ENCODE measurements at places on chromosomes 6 and 20. TPM values are rescaled to one million over a fixed set of nuclear protein-coding genes. Genes with fewer than 3 reads are reported as not detected.

Gene CST1
- total RNA-seq: not detected

Gene KCNQ2
- total RNA-seq: not detected

Gene GSTA2
- not detected for total RNA-seq

Gene RSPH9
- not detected for total RNA-seq

Gene C2
- 7.0 TPM for total RNA-seq

Gene NKAIN2
- total RNA-seq: 0.37 TPM

Gene PKIB
- 1.4 TPM for total RNA-seq

Gene PI16
- not detected for total RNA-seq

Gene LY6G5C
- total RNA-seq: 2.7 TPM

Gene CDC40
- 14.6 TPM for total RNA-seq

Gene HLA-DPA1
- 0.68 TPM for total RNA-seq

Gene C6orf15
- total RNA-seq: 1.2 TPM

Gene OPRM1
- not detected for total RNA-seq

Gene BPIFB2
- not detected for total RNA-seq

Gene PPP1R14C
- total RNA-seq: not detected

Gene CRYBG1
- 2.2 TPM for total RNA-seq

Gene MRAP2
- 7.0 TPM for total RNA-seq

Gene TCP11
- not detected for total RNA-seq

Gene HDGFL1
- not detected for total RNA-seq

Gene SUPT3H
- total RNA-seq: 3.4 TPM

Gene FAXC
- total RNA-seq: 3.0 TPM

Gene COL11A2
- total RNA-seq: 0.96 TPM

Gene CYP39A1
- total RNA-seq: 0.24 TPM

Gene SLC13A3
- total RNA-seq: 0.59 TPM

Gene CRIP3
- total RNA-seq: 0.78 TPM

Gene CASS4
- total RNA-seq: 48.0 TPM

Gene THBS2
- total RNA-seq: 22.6 TPM

Gene CCN5
- 0.16 TPM for total RNA-seq

Gene RBM24
- total RNA-seq: 289 TPM

Gene CCN6
- total RNA-seq: not detected

Gene STMND1
- total RNA-seq: not detected

Gene ZC3H12D
- 0.05 TPM for total RNA-seq

Gene SALL4
- not detected for total RNA-seq

Gene NNAT
- 0.19 TPM for total RNA-seq
